Chondrocyte (in vitro differentiated cells): ENCODE measurements at places on chromosomes 13 and 19. TPM values are rescaled to one million over a fixed set of nuclear protein-coding genes. Genes with fewer than 3 reads are reported as not detected.

RFPL4AL1 gene
- not detected in 3 replicates for total RNA-seq

GDF15 gene
- 6.2 to 149 TPM (median 149 TPM) in 3 replicates for total RNA-seq

PRSS57 gene
- total RNA-seq: not detected in 3 replicates

BRCA2 gene
- 2.5 to 7.5 TPM (median 4.4 TPM) in 3 replicates for total RNA-seq

ICAM4 gene
- 0.31 TPM in 1 of 3 replicates, not detected in the others for total RNA-seq

POP4 gene
- 49.0 to 71.1 TPM (median 49.4 TPM) in 3 replicates for total RNA-seq

RASGRP4 gene
- total RNA-seq: not detected in 3 replicates

CALM3 gene
- total RNA-seq: 137 to 148 TPM (median 144 TPM) in 3 replicates

CEACAM19 gene
- 5.2 to 6.5 TPM (median 5.4 TPM) in 3 replicates for total RNA-seq

LYPD3 gene
- total RNA-seq: 0.39 to 1.0 TPM (median 0.59 TPM) in 3 replicates

DNA sequence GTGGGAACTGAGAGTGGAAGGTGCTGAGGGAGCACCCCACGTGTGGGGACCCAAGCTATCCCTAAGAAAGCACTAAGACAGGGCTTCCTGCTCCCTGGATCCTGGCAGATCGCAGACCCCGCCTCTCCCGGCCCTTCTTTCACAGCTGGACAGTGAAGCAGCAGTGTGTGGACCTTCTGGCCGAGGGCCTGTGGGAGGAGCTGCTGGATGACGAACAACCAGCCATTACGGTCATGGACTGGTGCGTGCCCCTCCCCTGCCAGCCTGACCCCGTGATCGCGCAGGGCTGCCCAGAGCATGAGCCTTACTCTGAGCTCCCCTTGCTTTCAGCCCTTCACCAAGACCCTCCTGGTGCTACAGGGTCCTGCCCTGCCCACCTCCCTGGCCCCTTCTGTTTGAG lies 2.3 kb downstream of the NCCRP1 start:
- DNase-seq: no peak

DNA sequence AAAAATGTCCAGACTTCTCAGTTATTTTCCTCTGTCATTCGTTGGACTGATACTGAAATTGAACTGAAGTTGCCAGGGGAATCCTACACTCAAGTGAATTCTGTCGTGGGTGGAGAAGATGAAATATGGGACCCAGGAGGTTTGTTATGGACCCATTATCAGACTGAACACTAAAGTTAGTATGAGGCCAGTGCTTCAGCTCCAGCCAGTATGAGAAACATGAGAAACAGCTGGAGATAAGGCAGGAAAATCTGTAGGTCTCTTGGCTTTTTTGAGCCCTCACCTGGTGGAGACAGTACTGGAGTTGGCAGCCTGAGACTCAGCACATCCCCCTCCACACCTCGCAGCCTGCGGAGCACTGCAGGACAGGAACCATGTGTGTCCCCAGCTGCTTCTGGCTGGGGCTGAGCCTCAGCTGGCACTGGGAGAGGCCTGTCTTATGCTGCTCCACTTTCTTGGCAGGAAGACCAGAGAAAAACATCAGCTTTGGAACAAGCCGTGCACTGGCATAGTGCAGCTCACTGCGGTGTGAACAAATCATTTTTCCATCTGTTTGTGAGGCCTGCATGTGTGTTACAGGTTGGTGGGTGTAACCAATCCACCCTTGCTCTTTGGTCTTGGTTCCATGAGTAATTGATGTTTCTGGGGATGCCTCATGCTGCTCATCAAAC lies 641.0 kb downstream of the FGF9 start:
- DNase-seq: no peak

DNA sequence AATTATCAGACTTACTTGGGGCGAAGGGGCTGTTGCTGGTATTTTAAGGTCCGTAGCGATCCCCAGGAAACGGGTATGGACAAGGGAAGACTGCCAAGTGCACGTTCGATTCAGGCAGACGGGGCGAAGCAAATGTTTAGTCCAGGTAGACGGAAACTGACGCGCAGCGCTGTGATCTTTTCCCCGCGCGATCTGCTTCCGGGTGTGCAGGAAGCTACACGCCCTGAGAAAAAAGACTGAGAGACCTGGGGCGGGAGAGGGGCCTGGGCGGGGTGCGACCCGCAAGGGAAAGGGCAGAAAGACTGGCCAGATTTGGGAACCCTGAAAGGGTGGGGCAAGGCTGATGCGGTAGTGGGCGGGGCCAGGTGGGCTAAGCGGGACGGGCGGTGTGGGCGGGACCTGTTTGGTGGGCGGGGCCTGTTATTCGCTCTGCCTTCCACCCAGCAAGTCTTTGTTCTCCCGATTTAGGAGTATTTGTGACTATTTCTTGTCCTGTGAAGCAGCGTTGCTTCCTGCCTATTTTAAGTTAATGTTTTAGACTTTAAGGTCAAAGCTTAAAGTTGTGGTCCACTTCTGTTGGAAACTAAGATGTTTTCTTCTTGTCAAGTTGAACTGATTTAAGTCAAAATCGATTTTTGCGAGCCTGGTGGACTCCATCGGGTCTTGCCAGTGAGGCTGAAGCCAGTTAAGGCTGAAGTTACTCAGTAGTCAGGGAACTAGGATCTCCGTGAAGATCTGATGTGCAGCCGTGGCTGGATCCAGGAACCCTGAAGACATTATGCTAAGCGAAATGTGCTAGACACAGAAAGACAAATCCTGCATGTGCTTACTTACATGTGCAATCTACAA lies at the start of gene ZNF836:
TSS of gene ZNF836 (minus strand) at position 301 of the 849 bp plus-strand sequence. CDS start 3,549 bp downstream, outside the sequence.
- no peak for DNase-seq

DNA sequence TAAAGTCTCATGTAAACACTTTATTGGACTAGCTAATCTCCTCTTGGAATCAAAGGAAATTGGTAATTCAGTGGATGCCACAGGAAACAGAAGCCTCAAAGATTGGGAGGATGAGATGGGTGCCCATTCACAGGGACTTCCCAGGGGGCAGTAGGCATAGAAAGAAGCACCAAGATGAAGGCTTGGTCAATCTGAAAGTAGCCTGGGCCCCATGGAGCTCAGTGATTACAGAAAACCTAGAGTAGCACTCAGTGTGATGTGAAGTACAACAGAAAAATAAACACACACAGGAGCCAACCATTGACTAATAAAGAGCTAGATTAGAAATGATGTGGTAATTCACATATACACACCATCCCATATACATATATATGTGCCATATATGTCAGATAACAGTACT lies 560.6 kb downstream of the TBC1D4 start:
- DNase-seq: no peak

- no peak for DNase-seq
Observed at GRCh38 chr19:9644472-9644871, 23.4 kb upstream of the ZNF561 start.

DNA sequence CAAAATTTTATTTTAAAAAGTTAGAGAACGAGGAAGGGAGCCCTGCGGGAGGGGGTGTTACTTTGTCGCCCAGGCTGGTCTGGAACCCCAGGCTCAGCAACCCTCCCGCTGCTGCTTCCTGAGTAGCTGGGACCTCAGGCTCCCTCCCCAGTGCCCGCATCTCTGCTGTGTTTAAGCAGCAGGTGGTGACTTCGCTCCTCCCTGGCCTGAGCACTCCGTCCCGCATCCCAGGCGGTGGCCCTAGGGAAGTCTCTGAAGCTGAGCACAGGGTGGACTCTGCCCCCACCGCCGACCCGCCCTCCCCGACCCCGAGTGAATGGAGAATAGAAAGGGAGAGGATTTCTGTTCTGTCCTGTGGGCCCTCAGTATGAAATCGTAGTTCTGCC lies 30.5 kb downstream of the ZNF701 start:
- DNase-seq: no peak

GRCh38 chr19:29672933-29673336 lies 7.7 kb downstream of the PLEKHF1 start:
- DNase-seq: no peak

GRCh38 chr13:101309014-101309619 lies 107.2 kb downstream of the NALCN start:
- DNase-seq: no peak

DNA sequence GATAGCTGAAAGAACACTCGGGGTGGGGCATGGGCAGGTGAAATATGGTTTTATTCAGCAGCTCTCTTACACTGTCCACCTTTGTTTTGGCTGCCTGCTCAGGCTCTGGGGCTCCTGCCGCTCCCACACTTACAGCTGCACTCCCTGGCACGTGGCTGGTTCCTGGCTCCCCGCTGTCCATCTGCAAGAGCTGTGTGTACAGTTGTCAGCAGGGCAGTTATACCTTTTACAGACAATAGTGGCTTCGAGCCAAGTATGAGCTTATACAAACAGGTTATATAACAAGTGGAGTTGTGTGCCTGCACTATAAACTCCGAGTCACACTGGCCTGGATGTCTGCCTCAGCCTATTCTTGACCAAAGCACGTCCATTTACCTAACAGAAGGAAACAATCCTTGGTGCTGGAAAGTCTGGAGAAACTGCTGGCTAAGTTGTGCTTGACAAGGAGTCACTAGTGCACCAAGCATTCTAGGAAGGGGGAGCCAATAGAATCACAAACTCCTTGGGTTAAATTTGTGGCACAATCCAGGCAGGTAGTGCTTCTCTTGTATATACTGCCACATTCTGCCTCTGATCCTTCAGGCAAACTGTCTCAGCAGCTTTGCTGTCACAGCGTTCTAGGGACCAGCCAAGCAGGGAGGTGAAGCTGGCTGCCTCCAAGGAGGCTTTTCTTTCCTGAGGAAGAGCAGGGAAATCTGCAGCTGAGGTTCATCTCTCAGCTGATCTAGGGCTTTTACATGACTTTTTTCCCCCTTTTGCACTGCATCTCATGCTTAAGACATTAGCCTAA lies 68.2 kb downstream of the NHLRC3 start:
- no peak for DNase-seq

- DNase-seq: no peak
Observed at GRCh38 chr19:35509018-35509652, 4.3 kb downstream of the DMKN start.

DNA sequence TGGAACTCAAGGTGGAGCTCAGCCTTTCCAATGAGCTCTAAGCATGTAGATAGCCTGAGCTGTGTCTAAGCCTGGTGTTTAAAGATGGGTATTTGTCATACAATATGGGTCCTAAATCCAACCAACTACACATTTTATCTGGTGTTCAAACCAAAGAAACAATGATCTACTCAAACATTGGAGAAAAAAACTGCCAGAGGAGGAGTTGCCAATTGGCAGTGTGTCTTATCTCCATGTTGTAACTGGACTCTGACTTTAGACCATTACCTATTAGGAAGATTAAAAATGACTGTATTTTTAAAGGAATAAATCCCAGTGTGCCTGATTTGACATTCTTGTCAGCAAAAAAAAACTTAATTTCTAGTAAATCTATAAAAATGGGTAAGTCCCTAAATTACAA lies 96.3 kb downstream of the COG6 start:
- no peak for DNase-seq

DNA sequence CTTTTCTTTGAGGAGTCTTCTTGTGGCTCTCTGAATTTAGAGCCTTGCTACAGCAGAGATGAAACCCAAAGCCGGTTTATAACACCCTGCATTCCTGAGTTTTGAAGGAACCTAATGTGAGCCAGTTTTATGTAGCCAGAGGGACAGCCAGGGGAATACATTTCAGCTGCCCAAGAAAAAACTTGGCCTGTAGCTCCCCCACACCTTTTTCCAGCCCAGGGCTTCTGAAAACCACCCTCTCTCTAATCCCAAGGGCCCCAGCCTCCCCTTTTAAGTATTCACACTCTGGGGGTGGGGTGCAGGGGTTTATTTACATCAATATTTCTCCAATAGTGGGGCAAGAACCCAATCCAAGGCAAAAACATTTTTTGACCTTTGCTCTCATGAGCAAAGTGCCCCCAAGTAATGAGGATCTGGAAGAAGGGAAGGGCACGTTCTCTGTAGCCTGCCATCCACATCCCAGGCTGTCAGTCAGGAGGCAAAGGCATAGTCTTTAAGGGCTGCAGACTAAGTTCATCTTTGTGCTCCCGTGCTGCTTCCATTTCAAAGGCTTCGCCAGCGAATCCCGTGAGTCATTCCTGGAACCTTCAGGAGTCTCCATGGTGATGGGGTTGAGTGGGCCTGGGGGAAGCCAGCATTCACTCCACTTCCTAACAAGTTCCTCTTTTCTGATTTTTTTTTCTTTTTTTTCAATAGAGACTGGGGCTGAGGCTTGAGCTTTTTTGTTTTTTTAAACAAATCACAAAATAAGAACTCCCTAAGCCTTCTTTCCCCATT lies 33.2 kb upstream of the MEDAG start:
- no peak for DNase-seq

- no peak for DNase-seq
Observed at GRCh38 chr19:55656552-55656951, 1.7 kb downstream of the U2AF2 start.

GRCh38 chr19:662207-662961 lies 630 bp downstream of the RNF126 start:
- DNase-seq: no peak

DNA sequence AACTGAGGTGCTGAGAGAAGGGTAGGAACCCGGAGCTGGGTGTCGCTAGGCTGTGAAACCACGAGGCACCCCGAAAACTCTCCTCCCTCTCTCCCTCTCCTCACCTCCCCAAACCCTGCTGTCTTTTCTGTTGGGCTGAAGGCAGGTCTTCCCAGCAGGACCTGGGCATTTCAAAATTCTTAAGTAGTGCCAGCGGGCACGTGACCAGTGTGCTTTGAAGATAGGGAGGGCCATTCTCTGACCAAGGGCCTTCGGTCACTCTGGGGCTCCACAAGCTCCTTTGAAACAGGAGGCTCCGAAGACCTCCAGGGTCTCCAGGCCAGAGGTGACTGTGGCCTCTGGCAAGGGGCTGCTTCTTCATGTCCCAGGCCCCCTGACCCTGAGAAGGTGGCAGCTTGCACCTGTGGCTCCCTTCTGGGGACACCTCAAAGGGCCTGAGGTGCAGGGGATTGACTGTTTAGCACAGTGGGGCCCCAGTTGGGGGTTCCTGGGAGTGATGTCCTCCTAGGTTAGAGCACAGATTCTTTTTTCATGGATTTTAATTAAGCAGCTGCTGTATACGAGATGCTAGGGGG lies 48.3 kb downstream of the DNM2 start:
- no peak for DNase-seq

DNA sequence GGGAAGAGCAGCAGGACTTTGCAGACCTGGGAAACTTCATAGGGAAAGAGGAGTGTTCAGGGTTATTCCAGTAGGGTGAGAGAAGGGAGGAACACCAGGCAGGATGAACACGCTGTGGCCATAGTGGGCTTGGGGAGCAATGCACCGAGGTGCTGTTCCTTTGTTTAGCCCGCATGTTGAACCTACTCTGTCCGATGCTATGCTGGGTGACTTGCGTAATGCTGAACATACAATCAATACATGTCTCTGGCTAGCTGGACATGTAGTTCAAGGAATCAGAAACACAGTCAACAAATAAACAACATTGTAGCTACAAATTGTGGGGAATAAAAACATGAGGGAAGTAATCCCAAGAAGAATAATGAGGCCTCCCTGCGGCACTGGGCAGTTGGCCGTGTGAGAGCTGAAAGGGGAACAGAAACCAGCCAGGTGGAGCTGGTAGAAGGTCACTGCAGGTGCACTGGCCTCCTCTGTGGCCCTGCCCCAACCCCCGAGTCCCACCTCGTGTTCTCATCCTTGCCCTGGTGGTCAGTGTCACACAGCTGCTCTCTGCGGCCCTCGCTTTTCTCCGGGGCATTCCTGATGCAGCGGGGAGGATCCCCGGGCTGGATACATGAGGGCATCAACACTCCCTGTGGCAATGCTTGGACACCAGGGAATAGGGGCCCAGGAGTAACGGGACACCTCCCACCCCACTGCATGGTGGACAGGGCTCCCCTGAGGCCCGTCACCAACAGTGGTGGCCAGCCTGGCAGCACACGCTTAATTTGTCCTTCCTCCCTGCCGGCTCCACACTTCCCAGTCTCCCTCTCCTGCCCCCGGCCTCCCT lies 36.9 kb upstream of the TUBGCP3 start:
- peak; percentile 77 for DNase-seq

- DNase-seq: no peak
Observed at GRCh38 chr19:34128558-34129250, 43.6 kb upstream of the LSM14A start.

GRCh38 chr19:35267818-35268535 lies 785 bp upstream of the USF2 start:
- DNase-seq: peak; percentile 91

- DNase-seq: no peak
Observed at GRCh38 chr13:96119921-96120320, 30.0 kb downstream of the HS6ST3 start.
